ENCODE measurements at places on chromosomes 1 and 21.

DNA sequence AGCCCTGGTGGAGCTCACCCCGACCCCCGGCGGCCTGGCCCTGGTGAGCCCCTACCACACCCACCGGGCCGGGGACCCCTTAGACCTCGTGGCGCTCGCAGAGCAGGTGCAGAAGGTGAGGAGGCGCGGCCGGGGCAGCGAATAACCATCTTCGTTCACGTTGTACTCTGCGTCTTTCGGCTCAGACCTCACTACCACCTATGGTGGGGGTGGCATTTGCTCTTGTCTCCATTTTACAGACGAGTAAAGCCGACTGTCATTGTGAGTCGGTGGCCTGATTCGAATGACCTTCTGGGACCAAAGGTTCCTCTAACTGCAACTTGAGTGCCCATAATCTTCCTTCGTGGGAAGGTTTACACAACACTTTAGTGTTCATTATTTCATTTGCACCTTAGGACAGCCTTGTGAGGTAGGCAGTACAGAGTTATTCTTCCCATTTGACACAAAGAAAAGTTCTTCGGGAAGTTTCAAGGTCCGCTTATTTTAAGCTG, 506 bp downstream of the C1orf50 start:
- H3K27ac ChIP-seq = peak overlapping the region; percentile 93
- H3K36me3 ChIP-seq = no peaks in the 10 kb centered on the region
- no peak for DNase-seq

GRCh38 chr1:55188909-55189308, 26.3 kb downstream of the USP24 start:
- no peak overlapping the region for H3K4me3 ChIP-seq
- H3K4me1 ChIP-seq = peaks cover 9% of the 10 kb centered on the region
- no peaks in the 10 kb centered on the region for H3K27me3 ChIP-seq
- H3K36me3 ChIP-seq = no peaks in the 10 kb centered on the region

- H3K36me3 ChIP-seq = no peaks in the 10 kb centered on the region
- no peaks in the 10 kb centered on the region for H3K4me1 ChIP-seq
- H3K4me3 ChIP-seq = no peak overlapping the region
- no peak for DNase-seq
These were observed 170.2 kb upstream of the NFIA start for GRCh38 chr1:60911966-60912697.

GRCh38 chr1:116193768-116194167, 82.6 kb downstream of the MAB21L3 start:
- no peaks in the 10 kb centered on the region for H3K27me3 ChIP-seq
- H3K4me3 ChIP-seq = no peak overlapping the region
- H3K36me3 ChIP-seq = no peaks in the 10 kb centered on the region
- no peak for DNase-seq

GRCh38 chr1:178278916-178279686, 185.2 kb downstream of the RASAL2 start:
- H3K36me3 ChIP-seq = peaks cover 6% of the 10 kb centered on the region
- H3K4me3 ChIP-seq = no peak overlapping the region

- DNase-seq = no peak
- no peaks in the 10 kb centered on the region for H3K27me3 ChIP-seq
- H3K36me3 ChIP-seq = no peaks in the 10 kb centered on the region
- no peak overlapping the region for H3K27ac ChIP-seq
These were observed 88.5 kb upstream of the VCAM1 start for GRCh38 chr1:100631015-100631551.

DNA sequence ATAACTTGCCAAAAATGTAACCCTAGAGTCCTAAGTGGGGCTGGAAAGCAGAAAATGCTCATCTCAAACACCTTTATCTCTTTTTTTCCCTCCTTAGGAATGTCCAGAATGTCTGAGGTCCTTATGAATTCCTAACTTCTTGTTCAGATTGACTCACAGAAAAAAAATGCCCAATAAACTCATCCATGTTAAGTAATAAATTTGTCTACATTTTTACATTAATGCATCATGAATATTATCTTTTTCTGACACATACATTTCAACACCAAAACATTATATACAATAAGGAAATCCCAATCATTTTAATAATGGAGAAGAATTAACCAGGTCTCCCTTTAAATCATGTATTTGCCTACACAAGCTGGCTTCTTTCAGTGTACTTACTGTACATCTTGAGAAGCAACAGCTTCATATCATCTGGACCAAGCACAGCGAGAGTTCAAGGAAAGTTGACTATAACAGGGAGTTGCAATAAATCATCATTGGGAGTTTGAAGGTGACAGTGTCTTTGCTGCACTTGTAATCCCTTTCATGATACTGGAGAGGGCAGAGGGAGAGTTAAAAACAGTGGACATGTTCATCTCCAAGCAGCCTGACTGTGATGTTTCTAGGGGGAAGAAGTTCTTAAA, 565.2 kb downstream of the LTN1 start:
- H3K36me3 ChIP-seq = no peaks in the 10 kb centered on the region
- H3K27me3 ChIP-seq = no peaks in the 10 kb centered on the region
- H3K27ac ChIP-seq = no peak overlapping the region
- H3K4me1 ChIP-seq = no peaks in the 10 kb centered on the region

- H3K4me1 ChIP-seq = peaks cover 5% of the 10 kb centered on the region
- no peak for DNase-seq
- no peak overlapping the region for H3K27ac ChIP-seq
- no peaks in the 10 kb centered on the region for H3K36me3 ChIP-seq
- no peak overlapping the region for H3K4me3 ChIP-seq
These were observed 7.5 kb upstream of the WNT3A start for GRCh38 chr1:227999056-227999930.

GRCh38 chr21:14923468-14923867, 141.3 kb downstream of the NRIP1 start:
- H3K27me3 ChIP-seq = no peaks in the 10 kb centered on the region
- no peaks in the 10 kb centered on the region for H3K36me3 ChIP-seq
- no peak overlapping the region for H3K27ac ChIP-seq
- DNase-seq = no peak

GRCh38 chr1:205670611-205671430, 9.5 kb downstream of the SLC45A3 start:
- no peak for DNase-seq
- no peaks in the 10 kb centered on the region for H3K27me3 ChIP-seq
- peaks cover 4% of the 10 kb centered on the region for H3K4me1 ChIP-seq
- no peak overlapping the region for H3K4me3 ChIP-seq

GRCh38 chr21:44696572-44696971, 400 bp upstream of the KRTAP10-12 start:
- H3K27ac ChIP-seq = no peak overlapping the region
- no peaks in the 10 kb centered on the region for H3K36me3 ChIP-seq
- H3K4me3 ChIP-seq = no peak overlapping the region
- H3K4me1 ChIP-seq = no peaks in the 10 kb centered on the region
- H3K27me3 ChIP-seq = no peaks in the 10 kb centered on the region

DNA sequence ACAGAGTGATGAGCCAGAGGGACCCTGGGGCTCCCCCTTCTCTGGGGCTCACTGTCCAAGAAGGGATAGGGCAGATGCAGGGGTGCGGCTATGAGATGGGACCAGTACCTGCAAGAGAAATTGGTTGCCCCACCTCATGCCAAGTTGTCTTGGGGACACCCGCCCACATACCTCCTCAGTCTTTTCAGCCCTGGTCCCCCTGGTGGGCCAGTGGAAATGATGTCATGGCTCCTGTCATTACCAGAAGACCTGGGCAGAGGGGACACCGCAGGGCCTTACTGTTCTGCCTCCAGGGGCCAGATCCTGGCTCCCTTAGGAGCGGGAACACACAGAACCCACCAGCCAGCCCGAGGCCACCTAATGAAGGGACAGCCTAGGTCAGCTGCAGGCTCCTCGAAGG, 63.2 kb downstream of the CDK18 start:
- DNase-seq = no peak
- H3K36me3 ChIP-seq = no peaks in the 10 kb centered on the region
- no peak overlapping the region for H3K4me3 ChIP-seq
- no peak overlapping the region for H3K27ac ChIP-seq
- peaks cover 37% of the 10 kb centered on the region for H3K4me1 ChIP-seq

DNA sequence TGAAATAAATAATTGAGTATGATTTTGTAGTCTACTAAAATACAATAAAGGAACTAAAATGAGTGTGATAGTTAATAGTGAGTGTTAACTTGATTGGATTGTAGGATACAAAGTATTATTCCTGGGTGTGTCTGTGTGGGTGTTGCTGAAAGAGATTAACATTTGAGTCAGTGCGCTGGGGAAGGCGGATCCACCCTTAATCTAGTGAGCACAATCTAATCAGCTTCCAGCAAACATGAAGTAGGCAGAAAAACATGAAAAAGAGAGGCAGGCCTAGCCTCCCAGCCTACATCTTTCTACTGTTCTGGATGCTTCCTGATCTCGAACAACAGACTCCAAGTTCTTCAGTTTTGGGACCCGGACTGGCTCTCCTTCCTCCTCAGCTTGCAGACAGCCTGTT, 1716.6 kb downstream of the MRPL39 start:
- no peak for DNase-seq
- H3K27me3 ChIP-seq = no peaks in the 10 kb centered on the region
- H3K36me3 ChIP-seq = no peaks in the 10 kb centered on the region

DNA sequence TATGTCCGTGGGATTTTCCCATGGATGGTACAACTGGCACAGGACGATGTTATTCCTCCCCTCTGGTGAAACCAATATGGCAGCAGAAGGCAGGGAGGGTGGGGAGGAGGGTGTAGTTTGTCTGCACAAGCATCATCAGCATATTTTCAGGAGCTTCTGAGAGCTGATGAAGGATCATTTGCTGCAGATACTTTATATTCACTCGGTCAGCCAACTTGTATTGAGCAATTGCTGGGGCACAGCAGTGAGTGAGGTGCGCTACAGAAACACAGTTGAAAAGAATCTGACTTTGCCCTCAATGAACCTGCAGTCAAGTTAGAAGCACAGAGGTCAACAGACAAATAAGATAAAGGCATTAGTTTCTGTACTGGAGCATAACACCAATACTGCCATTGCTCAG, 13.0 kb downstream of the PKP1 start:
- H3K4me3 ChIP-seq = no peak overlapping the region
- no peak for DNase-seq
- H3K4me1 ChIP-seq = peaks cover 58% of the 10 kb centered on the region

DNA sequence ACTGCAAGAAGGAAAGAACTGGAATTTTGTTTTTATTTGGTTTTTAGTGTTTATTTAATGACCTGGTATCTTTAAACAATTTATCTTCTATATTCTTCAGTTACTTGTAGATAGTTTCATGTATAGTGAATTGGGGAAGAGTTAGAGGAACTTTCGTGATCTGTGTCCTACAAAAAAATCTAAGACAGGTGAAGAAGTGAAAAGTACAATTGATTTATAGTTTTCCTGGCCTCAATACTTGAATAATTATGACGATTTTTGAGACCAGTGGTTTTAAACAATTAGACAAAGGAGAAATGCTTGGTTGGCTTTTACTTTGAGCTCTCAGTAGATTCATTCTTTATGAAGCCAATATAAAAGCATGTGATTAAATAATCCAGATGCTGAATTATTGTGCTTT, 7.5 kb downstream of the MIER1 start:
- no peak for DNase-seq
- H3K4me3 ChIP-seq = peak overlapping the region; percentile 81
- H3K27ac ChIP-seq = peak overlapping the region; percentile 99
- H3K4me1 ChIP-seq = peaks cover 70% of the 10 kb centered on the region
- H3K27me3 ChIP-seq = no peaks in the 10 kb centered on the region

GRCh38 chr1:116257341-116257767, 115.7 kb upstream of the ATP1A1 start:
- H3K27ac ChIP-seq = no peak overlapping the region
- no peaks in the 10 kb centered on the region for H3K36me3 ChIP-seq
- H3K27me3 ChIP-seq = no peaks in the 10 kb centered on the region
- no peak overlapping the region for H3K4me3 ChIP-seq
- peaks cover 26% of the 10 kb centered on the region for H3K4me1 ChIP-seq

DNA sequence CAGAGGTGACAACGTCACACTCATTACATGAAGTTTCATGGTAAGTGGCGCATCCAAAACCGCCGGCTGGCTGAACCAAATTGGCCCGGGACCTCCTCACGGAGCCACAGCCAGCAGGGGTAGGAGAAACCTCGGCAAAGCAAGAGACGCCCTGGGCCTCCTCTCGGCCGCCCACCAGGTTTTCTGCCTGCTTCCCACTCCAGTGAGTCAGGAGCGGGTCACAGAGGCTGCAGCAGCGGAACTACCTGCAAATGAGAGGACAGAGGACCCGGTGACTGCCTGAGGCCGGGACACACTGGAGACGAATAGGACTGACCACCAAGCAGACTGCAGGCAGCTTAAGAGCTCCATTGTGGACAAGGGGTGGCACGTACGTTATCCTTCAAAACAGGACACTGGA, 55.0 kb downstream of the MEGF6 start:
- H3K27ac ChIP-seq = no peak overlapping the region
- no peaks in the 10 kb centered on the region for H3K27me3 ChIP-seq
- H3K36me3 ChIP-seq = no peaks in the 10 kb centered on the region
- H3K4me1 ChIP-seq = peaks cover 24% of the 10 kb centered on the region
- DNase-seq = no peak

- H3K4me1 ChIP-seq = no peaks in the 10 kb centered on the region
- no peak overlapping the region for H3K27ac ChIP-seq
- H3K27me3 ChIP-seq = no peaks in the 10 kb centered on the region
- no peak overlapping the region for H3K4me3 ChIP-seq
These were observed 409.2 kb downstream of the USH2A start for GRCh38 chr1:216014086-216014485.

GRCh38 chr1:66370462-66370971, 163.4 kb upstream of the SGIP1 start:
- peaks cover 32% of the 10 kb centered on the region for H3K4me1 ChIP-seq
- H3K27ac ChIP-seq = peak overlapping the region; percentile 18
- peaks cover 22% of the 10 kb centered on the region for H3K36me3 ChIP-seq
- H3K27me3 ChIP-seq = no peaks in the 10 kb centered on the region
- no peak overlapping the region for H3K4me3 ChIP-seq

DNA sequence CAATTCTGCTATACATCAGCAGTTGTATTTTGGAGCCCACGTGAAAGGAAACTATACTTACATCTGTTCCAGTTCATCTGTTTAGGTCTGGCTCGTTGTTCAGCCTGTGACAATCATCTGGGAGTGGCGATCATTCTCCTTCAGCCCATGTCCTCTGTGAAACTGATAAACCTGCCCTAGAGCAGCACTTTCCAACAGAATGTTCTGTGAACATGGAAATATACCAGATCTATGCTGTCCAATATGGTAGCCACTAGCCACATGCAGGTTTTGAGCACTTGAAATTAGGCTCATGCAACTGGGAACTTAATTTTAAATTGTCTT, 24.5 kb upstream of the COQ8A start:
- H3K4me3 ChIP-seq = no peak overlapping the region
- DNase-seq = no peak
- no peaks in the 10 kb centered on the region for H3K27me3 ChIP-seq
- H3K36me3 ChIP-seq = peaks cover 9% of the 10 kb centered on the region
- no peak overlapping the region for H3K27ac ChIP-seq
- H3K4me1 ChIP-seq = no peaks in the 10 kb centered on the region

- H3K4me3 ChIP-seq = no peak overlapping the region
- no peak for DNase-seq
- H3K27ac ChIP-seq = no peak overlapping the region
- no peaks in the 10 kb centered on the region for H3K36me3 ChIP-seq
- no peaks in the 10 kb centered on the region for H3K4me1 ChIP-seq
- no peaks in the 10 kb centered on the region for H3K27me3 ChIP-seq
These were observed 408.3 kb upstream of the NR5A2 start for GRCh38 chr1:199619223-199619622.

DNA sequence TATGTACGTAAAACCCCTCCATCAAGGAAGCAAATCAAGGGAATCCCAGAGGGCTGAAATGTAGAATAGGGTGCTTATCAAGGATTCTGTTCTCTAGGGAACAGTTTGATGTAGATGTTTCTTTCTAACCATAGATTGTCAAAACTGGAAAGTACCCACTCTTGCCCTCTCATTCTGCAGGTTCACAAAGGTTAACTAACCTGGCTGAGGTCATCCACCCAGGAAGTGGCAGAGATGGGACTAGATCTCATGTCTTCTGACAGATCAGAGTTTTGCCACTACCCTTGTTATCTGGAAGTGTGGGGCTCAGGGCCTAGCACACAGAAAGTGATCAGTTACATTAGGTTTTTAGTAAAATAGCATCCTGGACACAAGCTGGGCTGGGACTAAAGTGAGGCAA, 47.4 kb downstream of the GFI1 start:
- no peak for DNase-seq
- H3K27ac ChIP-seq = no peak overlapping the region
- H3K4me3 ChIP-seq = no peak overlapping the region
- no peaks in the 10 kb centered on the region for H3K36me3 ChIP-seq

All from esophagus squamous epithelium (tissue), 5 donors.